ENCODE measurements at places on chromosomes 7 and 10. TPM values are rescaled to one million over a fixed set of nuclear protein-coding genes. Genes with fewer than 3 reads are reported as not detected.

DNA sequence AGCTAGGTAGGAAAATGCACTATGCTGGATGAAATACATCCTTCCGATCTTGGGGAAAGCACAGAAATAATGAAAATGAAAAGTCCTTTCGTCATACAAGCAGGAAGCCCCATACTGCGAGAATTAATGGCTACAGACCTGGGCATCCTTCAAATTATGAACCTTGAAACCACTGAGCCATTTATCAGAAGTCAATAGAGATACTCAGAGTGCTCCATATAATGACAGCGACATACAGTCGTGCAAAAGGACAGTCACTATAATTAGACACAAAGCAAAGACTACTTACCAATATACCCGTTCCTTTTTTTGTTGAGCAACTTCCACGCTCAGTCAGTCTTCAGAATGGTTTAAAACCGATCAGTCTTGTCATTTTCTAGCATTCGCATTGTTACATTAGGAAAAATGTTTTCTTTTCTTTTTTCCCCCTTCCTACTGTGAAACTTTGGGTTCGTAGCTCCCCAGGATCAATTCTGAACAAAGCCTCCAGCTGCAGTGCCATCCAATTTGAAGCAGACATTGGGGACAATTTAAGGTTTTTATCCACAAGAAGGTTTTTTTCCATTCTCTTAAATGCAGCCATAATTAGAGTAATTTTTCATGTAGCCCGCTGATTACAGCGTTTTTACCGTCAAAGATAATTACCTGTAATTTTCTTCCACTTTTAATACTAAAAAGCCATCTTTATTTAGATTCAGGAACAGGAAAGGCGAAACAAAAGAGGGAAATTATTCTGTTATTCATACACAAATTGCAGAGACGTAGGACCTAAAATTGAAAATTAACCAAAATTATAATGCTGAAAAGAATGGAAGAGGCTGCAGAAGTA lies 6.4 kb downstream of the DLX6 start:
- no peak for DNase-seq

DNA sequence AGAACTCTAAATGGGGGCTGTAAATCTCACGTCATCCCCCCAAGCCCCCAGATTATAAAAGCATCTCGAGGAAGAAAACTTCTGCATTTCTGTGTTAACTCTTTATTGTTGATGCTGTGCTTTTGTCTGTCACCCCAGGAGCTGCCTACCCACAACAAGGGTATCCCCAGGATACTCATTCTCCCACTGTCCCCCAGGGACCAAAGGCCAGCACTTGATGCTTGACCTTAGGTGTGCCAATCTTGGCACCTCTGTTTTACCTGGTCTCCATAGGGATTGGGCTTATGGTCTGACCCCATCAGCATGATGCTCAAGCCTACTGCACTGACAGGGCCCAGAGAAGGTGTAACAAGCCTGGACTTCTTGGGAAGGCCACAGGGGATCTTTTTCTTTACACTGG lies 225.9 kb upstream of the AGK start:
- no peak for DNase-seq

DNA sequence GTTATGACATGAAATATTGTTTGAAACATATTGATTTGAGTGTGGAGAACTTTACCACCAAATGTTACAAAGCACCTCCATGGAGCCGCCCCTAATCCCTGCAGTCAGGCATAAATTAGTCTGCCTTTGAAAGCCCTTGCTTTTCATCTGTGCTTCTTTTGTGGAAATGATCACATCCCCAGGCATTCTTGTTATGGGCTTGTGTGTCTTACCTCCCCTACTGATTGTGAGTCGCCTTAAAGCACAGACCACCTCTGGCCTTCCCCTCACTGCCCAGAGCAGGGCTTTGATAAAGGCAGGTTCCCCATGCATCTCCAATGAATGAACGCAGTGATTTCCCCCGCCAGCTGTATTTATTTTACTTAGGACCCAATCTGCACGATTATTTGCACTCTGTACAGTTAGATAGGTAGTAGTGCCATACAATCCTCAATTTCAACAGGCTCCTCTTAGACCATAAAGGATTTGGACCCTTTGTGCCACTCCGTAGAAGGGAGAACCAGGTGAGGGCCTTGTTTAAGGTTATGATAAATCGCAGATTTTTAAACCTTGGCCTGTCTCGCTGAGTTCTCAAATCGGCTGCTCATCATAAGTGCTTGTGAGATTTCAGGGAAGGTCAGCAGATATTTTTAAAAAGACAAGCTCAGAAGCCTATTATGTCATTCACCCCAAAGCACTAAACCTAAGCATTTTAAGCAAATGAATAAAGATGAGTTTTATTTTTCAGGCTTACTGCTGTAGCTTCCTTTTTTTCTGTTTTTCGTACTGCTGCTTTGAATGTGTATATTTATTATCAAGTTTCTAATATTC lies 107.8 kb downstream of the CUBN start:
- DNase-seq = no peak

- DNase-seq = no peak
Measured at GRCh38 chr7:154914308-154914995, 88.5 kb downstream of the PAXIP1 start.

DNA sequence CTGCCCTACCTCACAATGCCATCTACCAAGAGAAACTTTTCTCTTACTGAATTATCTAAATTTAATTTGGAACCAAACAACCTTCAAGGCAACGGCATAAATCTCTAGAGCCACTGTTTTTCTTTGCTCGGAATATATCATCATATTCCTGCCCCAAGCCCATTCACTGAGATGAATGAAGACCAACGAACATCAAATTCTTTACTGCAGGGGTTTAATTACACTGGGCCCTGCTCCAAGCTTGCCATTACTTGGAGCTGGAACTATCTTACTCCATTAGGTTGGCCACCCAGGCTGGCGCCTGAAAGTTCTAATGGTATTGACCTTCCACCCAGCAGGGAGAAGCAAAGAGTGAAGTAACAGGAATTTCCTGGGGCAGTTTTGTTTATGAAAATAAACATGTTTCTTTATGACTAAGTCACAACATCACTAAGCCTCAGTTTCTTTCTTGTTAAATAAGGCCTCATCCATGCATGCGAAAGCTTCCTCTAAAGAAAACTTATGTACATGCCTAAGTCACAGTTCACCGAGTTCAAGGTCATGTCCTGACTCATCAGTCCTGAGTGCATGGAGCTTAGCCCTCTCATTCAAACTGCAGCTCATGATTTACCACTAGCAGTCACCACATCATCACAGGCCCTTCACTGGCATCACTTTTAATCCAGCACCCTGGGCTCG lies 42.1 kb upstream of the ANAPC16 start:
- DNase-seq = no peak

- no peak for DNase-seq
Measured at GRCh38 chr10:59672150-59672875, 37.3 kb downstream of the SLC16A9 start.

DNA sequence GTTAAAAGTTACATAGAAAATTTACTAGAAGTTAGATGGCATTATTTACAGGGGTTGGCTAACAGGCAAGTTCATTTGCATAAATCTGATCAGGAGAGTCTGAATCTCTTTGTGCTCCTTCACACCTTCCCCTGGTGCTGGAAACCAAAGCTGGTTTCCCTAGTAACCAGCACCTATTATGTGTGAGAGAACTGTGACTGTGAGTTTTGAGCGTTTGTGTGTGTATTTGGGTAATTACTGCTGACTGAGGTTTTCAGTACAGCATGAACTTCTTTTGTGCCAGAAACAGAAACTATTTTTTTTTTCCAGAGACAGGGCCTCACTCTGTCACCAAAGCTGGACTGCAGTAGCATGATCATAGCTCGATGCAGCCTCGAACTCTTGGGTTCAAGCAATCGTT lies 10.3 kb upstream of the IFIT1B start:
- DNase-seq = no peak

The GNGT1 gene
- total RNA-seq = not detected

The ABCC2 gene
- total RNA-seq = 0.51 TPM

The CACNA2D1 gene
- 7.8 TPM for total RNA-seq

The TMEM178B gene
- under 0.01 TPM for total RNA-seq

All from dermis microvascular lymphatic vessel endothelial cell (primary cell).